Right renal pelvis (tissue), 4 donors: ENCODE measurements at places on chromosomes 1 and 21. TPM values are rescaled to one million over a fixed set of nuclear protein-coding genes. Genes with fewer than 3 reads are reported as not detected.

The USH2A gene
- 0.21 TPM for polyA plus RNA-seq

The FBXO2 gene
- 2.0 TPM for polyA plus RNA-seq

The LRRC39 gene
- 1.7 TPM for polyA plus RNA-seq

The RGS8 gene
- 0.04 TPM for polyA plus RNA-seq

The FAM72A gene
- polyA plus RNA-seq, result 5.3 TPM

The IFNLR1 gene
- polyA plus RNA-seq, result 3.9 TPM

The LDLRAD1 gene
- polyA plus RNA-seq, result not detected

The NFASC gene
- polyA plus RNA-seq, result 14.5 TPM

- DNase-seq, result no peak
Measured at GRCh38 chr1:2001773-2002411, 1.7 kb downstream of the CFAP74 start.

DNA sequence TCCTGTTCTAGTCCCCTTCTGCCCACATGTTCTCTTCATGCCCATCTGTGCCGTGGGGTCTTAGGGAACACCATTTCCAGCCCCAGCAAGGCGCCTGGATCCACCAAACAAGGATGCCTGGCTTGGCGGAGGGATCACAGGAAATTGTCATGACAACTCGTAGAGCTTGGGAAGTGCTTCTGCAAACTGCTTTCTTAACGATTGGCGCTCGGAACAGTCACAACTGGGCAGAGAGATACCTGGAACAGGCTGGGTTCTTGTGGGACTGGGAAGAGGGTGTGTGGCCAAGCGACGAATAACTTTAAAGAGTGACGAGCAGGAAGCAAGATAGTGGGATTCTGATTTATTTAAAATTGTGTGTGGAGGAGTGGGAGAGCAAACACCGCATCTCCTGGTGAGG is 329.8 kb downstream of the RPS6KC1 start:
- no peak for DNase-seq

DNA sequence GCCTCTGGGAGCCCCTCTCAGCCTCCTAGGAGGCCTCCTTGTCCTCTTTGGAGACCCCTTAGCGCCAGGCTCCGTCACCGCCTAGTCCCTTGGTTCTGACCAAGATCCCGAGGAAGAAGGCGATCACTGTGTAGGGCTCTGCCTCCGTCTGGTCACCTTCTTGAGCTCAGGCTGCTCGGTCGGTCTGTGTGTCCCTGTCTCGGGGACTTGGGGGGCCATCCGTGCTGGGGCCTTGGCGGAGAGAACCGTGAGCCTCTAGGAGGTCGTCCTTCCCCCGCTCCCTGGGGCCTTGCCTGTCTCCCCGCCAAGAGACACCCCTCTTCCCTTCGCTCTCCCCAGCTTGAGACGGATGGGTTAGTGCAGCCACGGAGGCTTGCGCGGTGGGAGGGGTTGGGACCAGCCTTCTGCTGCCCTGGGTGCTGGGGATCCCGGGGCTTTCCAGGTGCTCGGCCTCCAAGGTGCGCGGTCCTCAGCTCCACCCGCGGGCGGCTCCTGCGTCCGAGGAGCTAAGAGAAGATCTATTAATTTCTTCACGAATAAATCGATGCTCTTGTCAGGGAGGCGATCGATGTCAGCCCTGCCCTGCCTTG is 701 bp upstream of the INSRR start:
- DNase-seq, result no peak

DNA sequence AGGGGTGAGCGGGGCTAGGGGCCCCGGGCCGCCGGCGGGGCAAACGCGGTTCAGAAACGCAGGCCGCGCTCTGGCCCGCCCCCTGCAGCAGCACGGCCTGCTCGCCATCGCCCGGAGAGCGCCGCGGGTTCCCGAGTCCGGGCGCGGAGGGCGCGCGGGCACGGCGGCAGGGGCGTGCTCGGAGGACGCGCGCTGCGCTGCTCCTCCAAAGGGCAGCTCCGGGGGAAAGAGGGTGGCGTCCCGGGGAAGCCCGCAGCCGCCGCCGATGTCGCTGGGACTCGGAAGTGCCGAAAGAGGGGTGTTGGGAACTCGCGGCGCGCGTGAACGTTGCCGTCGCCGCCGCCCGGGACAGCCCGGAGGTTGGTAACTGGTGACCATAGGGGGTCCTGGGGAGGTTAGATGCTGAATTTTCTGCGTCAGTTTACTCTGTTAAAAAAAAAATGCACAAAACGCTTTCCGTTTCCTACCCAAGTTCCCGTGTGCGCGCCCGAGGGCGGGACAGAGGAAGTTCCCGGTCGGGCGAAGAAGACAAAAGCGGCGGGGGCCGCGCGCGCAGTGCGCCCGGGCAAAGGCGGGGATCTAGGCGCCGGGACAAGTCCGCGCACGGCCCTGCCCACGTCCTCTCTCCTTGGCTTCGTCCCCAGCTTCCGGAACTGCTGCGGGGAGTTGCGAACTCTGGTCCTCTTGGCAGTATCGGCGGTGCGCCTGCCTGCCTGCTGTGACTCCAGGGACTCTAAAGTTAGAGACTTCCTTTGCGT is at the start of gene HHAT:
Gene HHAT (plus strand): TSS at position 157 of the 758 bp plus-strand sequence. CDS start 20,074 bp downstream, outside the sequence.
- peak; percentile 70 for DNase-seq

DNA sequence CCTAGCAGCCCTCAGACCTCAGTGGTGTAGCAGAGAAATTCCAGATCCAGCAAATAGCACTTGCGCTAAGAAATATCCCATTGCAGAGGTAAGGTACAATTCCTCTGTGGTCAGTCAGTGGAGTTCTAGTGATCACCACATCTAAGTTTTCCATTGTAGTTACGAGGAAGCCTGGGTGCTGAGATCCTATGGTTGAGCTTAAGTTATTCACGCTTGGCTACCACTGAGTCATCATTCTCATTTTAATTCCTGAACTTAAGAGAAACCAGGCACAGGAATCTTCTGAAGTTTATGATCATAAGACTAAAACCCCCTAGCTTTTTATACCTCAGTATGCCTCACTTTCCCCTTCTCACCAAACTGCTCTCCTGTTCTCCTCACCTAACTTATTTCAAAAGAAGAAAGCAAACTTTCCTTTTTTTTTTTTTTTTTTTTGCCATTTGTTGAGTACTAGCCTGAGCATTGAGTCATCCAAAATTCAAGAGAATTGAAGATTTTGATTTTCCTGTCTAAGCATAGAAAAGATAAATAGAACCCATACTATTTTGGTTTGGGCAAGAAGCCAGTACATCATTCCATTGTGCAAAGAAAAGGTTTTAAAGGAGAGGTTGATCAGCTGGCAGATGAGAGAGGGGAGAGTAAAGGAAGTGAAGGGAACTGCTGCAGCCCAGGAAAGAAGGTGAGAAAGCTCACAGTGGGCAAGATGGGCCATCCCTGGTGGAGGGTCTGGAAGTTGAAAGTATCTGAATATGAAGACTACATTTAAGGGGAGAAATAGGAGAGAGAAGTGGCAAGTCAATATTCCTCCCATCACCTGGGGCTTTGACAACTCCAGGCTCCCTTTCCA is 39.9 kb downstream of the SERBP1 start:
- no peak for DNase-seq

GRCh38 chr1:230029244-230029941 is 37.6 kb upstream of the GALNT2 start:
- no peak for DNase-seq

- DNase-seq, result no peak
Measured at GRCh38 chr1:25873120-25873519, 2.4 kb downstream of the PAQR7 start.

DNA sequence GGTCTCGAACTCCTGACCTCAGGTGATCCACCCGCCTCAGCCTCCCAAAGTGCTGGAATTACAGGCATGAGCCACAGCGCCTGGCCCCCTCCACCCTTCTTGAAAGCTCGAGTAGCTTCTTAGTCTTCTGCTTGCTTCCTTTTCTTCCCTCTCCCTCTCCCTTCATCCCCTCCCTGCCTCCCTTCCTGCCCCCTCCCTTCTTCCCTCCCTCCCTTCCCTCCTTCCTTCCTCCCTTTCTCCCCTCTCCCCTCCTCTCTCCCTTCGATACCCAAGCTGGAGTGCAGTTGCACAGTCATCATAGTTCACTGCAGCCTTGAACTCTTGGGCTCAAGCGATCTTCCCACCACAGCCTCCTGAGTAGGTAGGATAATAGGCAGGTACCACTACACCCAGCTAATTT is 11.8 kb downstream of the KHDRBS1 start:
- DNase-seq, result no peak

GRCh38 chr1:21900766-21901472 is 36.2 kb downstream of the HSPG2 start:
- no peak for DNase-seq

- no peak for DNase-seq
Measured at GRCh38 chr1:88985692-88986091, 6.7 kb downstream of the KYAT3 start.

GRCh38 chr1:6126028-6126427 is 54.1 kb downstream of the CHD5 start:
- no peak for DNase-seq

DNA sequence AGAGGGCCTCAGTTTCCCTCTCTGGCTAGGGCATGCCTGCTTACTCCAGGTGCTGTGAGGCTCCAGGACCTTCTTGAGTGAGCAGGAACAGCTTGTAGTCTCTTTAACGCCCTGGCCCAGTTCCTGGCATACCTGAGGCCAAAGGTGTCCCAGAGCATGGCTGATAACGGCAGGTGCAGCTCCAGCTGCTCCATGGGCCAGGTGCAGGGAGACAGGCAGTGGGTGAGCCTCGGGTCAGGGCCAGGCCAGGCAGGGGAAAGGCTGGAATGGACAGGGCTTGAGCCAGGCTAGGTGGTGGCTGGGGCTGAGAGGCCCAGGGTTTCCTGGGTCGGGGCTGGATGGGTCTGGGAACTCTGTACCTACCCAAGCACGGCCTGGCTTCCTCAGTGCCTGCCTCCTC is 18.3 kb downstream of the EDN2 start:
- no peak for DNase-seq

DNA sequence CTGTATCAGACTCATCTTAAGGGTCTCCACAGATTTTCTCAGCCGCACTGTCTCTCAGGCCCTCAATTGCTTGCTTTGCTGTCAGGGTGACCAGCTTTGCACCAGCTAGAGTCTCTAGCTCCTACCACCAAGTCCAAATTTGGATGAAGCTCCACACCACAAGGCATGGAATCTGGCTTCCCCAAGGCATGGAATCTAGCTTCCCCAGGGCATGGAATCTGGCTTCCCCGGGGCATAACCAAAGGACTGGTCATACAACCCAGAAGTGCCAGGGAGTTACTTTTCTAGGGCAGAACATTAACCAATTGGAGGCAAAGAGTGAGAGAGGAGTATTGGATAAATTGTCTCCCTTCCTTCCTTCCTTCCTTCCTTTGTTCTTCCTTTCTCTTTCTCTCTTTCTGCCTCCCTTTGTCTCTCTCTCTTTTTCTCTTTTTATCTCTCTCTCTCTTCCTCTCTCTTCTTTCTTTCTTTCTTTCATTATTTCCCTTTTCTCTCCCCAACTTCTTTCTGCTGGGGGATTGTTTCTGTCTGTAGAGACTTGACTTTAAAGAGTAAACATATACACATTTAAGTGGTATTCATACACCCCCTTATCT is 76.9 kb upstream of the HAO2 start:
- no peak for DNase-seq

DNA sequence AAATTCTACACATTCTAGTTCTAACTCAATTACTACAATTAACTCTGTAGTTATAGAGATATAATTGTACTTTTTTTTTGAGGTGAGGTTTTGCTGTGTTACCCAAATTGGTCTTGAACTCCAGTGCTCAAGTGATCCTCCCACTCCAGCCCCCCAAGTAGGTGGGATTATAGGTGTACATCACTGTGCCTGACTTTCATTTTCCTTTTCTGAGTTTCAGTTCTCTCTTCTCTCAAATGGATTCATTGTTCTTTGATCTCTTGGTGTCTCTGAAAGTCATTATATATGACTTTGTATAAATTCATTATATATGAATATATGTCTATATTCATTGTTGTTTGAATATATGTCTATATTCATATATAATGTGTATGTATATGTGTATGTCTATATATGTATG is 74.0 kb upstream of the GALNT2 start:
- no peak for DNase-seq

DNA sequence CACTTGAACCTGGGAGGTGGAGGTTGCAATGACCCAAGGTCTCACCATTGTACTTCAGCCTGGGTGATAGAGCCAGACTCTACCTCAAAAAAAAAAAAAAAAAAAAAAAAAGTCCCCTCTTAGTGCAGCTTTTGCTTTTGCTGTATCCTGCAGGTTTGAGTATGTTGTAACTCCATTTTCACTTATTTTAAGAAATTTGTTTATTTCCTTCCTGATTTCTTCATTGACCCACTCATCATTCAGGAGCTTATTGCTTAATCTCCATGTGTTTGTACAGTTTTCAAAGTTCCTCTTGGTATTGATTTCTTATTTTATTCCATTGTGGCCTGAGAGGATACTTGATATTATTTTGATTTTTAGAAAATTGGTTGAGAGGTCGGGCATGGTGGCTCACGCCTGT is 50.9 kb upstream of the AK4 start:
- DNase-seq, result no peak

- DNase-seq, result no peak
Measured at GRCh38 chr1:86912281-86912900, 1.5 kb downstream of the SELENOF start.

DNA sequence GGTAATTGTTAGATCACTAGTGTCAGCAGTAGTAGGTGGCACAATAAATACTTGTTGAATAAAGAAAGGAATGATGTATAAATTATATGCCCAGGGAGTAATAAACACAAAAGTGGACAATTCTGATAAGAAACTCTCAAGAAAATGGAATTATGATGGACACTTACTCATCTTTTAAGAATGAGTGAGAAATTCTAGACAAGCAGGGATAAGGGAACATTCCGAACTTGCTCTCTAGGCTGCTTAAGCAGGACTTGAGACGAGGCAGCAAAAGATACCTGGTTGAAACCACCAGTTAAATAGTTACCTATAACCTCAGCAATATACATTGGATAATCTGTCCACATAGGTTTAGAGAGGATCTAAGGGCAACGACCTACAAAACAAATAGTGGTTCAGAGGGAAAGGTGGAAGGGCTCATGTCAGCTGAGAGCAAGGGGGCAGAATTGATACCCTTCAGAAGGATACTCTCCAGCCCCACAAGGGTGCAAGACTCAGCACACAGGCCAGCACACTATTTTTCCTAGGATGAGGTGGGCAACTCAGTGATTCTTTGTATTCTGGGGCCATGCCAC is 46.3 kb downstream of the XCL2 start:
- DNase-seq, result no peak
